ENCODE measurements at places on chromosomes 2 and 18. TPM values are rescaled to one million over a fixed set of nuclear protein-coding genes. Genes with fewer than 3 reads are reported as not detected.

- no peak for DNase-seq
- no peaks in the 10 kb centered on the region for H3K36me3 ChIP-seq
- no peaks in the 10 kb centered on the region for H3K4me1 ChIP-seq
- no peaks in the 10 kb centered on the region for H3K27me3 ChIP-seq
Measured at GRCh38 chr2:206556357-206556949, 85.8 kb upstream of the FAM237A start.

DNA sequence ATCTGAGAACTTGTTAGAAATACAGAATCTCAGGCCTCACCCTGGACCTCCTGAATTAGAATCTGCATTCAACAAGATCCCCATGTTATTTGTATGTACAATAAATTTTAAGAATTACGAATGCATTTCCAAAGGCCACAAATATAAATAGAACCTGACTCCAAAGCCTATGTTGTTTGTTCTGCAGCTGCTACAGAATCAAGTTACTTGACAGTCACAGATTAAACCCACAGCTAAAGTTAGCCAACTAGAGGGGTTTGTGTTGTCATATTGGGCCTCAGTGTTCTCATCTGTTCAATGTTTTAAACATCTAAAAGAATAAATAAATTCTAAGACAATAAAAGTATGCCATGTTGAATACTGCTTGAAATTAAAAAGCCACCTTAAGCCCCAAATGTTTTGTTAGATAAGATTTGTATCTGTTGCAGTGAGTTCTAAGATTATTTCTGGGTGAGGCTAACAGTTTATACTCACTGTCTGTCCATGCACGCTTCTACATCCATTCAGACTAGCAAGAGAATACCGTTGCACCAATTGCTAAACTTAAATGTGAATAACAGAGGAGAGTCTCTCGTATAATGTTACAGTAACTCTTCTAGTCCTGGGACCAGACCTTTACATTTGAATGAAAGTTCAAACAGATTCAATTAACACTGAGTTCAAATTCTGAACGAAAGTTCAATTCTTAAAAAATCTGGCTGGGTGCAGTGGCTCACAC is 200.4 kb downstream of the MEMO1 start:
- no peak for DNase-seq
- H3K4me3 ChIP-seq, result no peak overlapping the region
- H3K27ac ChIP-seq, result no peak overlapping the region
- no peaks in the 10 kb centered on the region for H3K36me3 ChIP-seq
- H3K27me3 ChIP-seq, result no peaks in the 10 kb centered on the region

DNA sequence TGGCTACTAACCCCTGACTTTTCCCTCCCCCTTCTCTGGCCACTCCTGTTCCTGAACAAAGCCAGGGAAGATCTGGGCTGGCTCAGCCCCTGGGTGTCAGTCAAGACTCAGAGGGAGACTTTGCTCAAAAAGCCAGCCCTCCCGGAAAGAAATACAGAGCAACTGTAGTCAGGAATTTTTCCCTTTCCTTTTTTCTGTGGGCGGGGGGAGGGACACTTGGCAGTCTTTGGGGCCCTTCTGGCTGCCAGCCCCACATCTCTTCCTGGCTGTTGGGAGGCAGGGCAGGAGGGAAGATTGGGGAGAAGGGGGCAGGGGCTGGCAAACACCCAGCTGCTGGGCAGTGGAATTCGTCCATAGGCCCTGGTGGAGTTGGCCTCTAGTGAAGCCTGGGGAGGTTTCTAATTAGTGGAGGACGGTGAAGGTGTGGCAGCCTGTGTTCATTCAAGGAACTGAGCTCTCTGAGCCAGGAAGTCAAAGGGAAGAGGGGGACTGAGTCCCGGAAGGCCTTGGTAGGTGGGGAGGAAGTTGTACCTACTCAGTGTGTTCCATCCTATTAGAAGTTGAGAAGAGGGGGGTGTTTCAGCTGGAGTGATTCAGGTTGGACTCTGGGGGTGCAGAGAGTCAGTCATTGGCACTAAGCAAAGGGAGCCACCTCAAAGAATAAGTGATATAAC is 10.9 kb downstream of the IGFBP2 start:
- H3K4me1 ChIP-seq, result no peaks in the 10 kb centered on the region
- no peak overlapping the region for H3K4me3 ChIP-seq
- no peaks in the 10 kb centered on the region for H3K36me3 ChIP-seq
- DNase-seq, result no peak
- peak overlapping the region; percentile 42 for H3K27ac ChIP-seq

DNA sequence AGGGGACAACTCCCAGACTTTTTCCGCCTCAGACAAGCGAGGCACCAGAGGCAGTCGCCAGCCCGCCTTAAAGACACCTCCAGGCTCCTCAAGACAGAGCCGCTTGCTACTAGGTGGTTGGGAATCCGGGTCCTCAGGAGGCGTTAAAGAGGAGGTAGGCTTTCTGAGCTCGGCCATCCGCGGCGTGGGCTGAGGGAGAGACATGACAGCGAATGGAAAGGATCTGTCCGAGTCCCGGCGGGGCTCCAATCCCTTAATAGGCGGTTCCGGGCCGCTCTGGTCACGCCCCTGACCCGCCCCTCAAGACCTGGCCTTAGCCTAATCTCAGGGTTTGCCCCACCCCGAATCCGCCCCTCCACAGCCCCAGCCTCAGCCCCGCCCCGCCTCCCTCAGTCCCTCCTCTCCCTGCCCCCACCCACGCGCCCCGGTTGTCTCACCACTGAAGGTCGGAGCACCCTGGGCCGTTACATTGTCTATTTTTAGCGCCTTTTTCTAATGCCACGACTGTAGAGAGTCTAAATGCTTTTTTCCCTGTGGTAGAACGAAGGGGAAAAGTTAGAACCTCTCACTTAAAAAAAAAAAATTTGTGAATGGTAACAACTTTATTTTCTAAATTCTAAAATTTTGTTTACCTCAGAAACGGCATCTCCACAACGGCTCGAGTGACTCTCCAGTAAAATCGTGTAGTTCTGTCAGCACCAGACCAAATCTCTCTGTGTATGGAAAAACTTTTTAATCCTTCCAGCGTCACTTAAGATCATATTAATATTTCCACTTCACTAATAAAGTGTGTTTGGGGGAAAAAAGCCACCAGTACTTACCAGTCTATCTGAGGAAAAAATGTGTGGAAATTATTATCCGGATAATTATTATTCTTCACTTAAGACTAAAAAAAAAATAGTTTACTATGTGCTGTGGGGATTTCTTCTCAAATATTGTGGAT is at the start of gene RAD51AP2:
TSS of gene RAD51AP2 (minus strand) at position 229 of the 943 bp plus-strand sequence. CDS start at position 204, 25 bp downstream.
- no peaks in the 10 kb centered on the region for H3K27me3 ChIP-seq
- DNase-seq, result peak; percentile 91
- H3K4me1 ChIP-seq, result no peaks in the 10 kb centered on the region
- peak within 1 kb of the TSS; percentile 81 for H3K27ac ChIP-seq

DNA sequence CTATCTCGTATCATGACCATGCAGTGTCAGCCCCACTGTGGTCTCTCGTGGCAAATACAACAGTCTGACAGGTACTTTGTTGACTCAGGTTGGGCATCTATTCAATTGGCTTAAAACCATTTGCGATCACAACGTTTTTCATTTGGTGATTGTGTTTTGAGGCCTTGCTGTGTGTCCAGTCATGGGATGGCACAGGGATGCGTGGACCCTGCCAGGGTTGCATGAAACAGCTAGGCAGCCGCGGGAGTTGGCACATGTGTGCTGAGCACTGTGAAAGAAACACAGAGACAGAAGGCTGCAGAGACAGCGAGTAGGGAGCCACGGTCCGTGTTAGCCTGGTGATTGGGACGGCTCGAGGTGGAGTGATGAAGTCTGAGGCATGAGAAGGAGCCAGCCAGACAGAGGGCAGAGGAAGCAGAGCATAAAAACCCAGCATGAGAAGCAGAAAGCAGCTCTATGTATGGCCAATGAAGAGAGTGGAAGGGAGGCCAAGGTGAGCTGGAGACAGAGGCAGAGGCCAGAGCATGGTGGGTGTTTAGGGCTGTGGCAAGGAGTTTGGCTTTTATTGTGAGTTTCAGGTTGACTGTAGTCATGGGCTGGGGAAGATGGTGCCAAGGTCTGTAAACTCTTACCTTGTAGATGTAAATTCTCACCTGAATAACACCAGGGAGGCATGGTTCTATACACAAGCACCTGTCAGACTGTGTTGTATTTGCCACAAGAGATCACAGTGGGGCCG is 31.8 kb upstream of the IL1R1 start:
- no peak overlapping the region for H3K4me3 ChIP-seq
- H3K36me3 ChIP-seq, result no peaks in the 10 kb centered on the region
- no peaks in the 10 kb centered on the region for H3K27me3 ChIP-seq
- H3K4me1 ChIP-seq, result no peaks in the 10 kb centered on the region
- DNase-seq, result no peak
- no peak overlapping the region for H3K27ac ChIP-seq

GRCh38 chr2:69554981-69555380 is 88.6 kb downstream of the AAK1 start:
- no peak overlapping the region for H3K4me3 ChIP-seq
- no peaks in the 10 kb centered on the region for H3K27me3 ChIP-seq
- H3K36me3 ChIP-seq, result no peaks in the 10 kb centered on the region
- no peak overlapping the region for H3K27ac ChIP-seq
- no peaks in the 10 kb centered on the region for H3K4me1 ChIP-seq

DNA sequence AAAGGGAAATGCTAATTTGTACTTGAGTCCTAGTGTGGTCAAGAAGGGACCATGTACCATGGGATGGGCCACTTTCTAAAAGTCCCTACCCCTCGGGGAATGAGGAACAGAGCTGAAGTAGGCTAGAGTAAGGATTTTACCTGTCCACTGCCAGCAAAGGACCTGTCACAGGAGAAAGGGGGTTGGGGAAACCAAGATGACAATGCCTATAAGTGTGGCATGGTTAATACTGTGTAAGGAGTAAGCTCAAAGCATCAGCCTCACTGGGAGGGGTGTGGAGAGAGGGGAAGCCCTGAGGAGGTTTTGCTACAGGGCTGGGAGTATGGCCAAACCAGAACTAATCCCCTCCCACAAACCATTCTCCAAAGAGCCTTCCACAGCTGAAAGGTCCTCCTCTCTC is 15.8 kb downstream of the GKN2 start:
- no peak overlapping the region for H3K4me3 ChIP-seq
- H3K4me1 ChIP-seq, result no peaks in the 10 kb centered on the region
- H3K27me3 ChIP-seq, result no peaks in the 10 kb centered on the region
- DNase-seq, result no peak
- no peaks in the 10 kb centered on the region for H3K36me3 ChIP-seq

DNA sequence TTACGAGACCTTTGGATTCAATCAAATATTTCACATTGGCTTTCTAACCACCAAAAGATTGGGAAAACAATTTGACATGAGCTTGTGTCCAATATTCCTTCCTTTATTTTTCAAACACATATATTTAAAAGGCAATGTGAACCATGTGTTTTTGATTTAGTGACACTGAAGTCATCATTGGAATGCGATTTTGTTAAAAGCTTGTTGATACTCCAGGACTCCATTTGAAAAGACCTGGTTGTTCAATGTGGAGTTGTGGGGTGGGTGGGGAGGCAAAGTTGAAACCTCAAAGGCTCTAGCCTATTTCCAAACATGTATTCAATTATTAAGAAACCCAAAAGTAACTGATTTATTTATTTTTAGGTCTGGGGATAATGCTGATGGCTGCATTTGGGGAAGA is 114.1 kb upstream of the TRIB2 start:
- H3K4me3 ChIP-seq, result no peak overlapping the region
- no peaks in the 10 kb centered on the region for H3K36me3 ChIP-seq
- no peak overlapping the region for H3K27ac ChIP-seq
- H3K27me3 ChIP-seq, result no peaks in the 10 kb centered on the region

DNA sequence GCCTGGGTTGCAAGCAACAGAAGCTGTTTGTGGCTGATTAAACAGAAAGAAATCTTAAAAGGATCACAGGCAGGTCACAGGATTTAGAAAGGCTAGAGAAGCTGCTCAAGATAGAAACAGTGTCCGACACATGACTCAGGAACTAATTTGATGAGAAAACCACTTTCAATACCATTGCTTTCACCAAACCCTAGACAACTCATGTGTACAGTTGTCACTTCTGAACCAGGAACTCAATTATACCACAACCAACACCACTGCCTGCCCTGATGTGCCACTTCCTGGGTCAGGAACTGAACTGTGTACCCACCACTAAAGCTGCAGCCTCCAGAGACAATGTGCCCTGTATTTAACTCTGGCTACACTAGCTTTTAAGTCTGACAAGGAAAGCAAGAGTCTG is 56.0 kb downstream of the TMEM247 start:
- no peak overlapping the region for H3K4me3 ChIP-seq
- H3K36me3 ChIP-seq, result no peaks in the 10 kb centered on the region
- DNase-seq, result no peak
- no peak overlapping the region for H3K27ac ChIP-seq

DNA sequence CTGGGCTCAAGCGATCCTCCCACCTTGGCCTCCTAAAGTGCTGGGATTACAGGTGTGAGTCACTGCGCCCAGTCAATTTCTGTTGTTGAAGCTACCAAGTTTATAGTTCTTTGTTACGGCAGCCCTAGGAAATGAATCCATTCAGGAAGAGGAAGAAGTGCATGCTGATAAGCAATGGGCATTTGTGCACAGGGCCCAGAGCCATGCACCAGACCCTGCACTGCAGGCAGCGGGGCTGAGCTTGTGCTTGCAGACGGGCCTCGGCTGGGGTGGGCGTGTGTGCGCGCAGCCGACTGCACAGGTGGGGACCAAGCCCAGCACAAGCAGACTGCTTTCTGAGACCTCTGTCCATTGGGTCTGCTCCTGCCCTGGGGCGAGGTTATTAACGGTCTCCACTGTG is 144.6 kb downstream of the CABLES1 start:
- DNase-seq, result no peak
- H3K4me1 ChIP-seq, result peaks cover 21% of the 10 kb centered on the region
- H3K4me3 ChIP-seq, result no peak overlapping the region
- no peaks in the 10 kb centered on the region for H3K36me3 ChIP-seq
- H3K27me3 ChIP-seq, result no peaks in the 10 kb centered on the region

DNA sequence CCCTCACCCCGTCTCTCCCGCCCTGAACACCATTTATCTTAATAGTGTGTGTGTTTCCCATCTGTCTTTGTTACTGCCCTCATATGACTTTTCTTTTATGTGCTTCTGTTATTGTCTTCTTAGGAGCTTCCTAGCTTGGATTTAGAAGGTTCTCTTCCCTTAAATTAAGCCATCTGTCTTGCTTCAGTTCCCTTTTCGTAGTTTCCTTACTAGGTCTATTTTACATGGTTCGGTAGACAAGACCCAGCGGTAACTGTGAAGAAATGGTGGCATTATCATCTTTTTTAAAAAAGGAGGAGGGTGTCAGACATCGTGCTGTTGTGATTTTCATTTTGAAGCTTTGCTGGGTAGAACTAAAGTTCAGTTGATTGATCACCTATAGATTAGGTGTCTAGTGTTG is 10.3 kb downstream of the NCK2 start:
- no peak for DNase-seq
- no peak overlapping the region for H3K27ac ChIP-seq
- no peak overlapping the region for H3K4me3 ChIP-seq

- DNase-seq, result no peak
- H3K36me3 ChIP-seq, result no peaks in the 10 kb centered on the region
- H3K27me3 ChIP-seq, result no peaks in the 10 kb centered on the region
- H3K27ac ChIP-seq, result peak overlapping the region; percentile 82
- H3K4me1 ChIP-seq, result no peaks in the 10 kb centered on the region
Measured at GRCh38 chr2:160513120-160513519, 19.5 kb upstream of the RBMS1 start.

GRCh38 chr2:195500879-195501278 is 156.1 kb upstream of the SLC39A10 start:
- H3K4me3 ChIP-seq, result no peak overlapping the region
- no peaks in the 10 kb centered on the region for H3K27me3 ChIP-seq
- H3K36me3 ChIP-seq, result no peaks in the 10 kb centered on the region
- H3K27ac ChIP-seq, result no peak overlapping the region

The DHX57 gene
- total RNA-seq, result 6.9 TPM

The ANKRD23 gene
- total RNA-seq, result 23.0 TPM

The EML6 gene
- 1.1 TPM for total RNA-seq
